Spleen (tissue), 13 donors: ENCODE measurements at places on chromosomes 5 and 9. TPM values are rescaled to one million over a fixed set of nuclear protein-coding genes. Genes with fewer than 3 reads are reported as not detected.

EPB41L4B gene
- total RNA-seq = not detected

SLC34A3 gene
- not detected for total RNA-seq

EIF4E1B gene
- total RNA-seq = not detected

- no peak for DNase-seq
Measured at GRCh38 chr9:107039542-107039941, 176.6 kb downstream of the ZNF462 start.

- no peak for DNase-seq
Measured at GRCh38 chr9:87873607-87874303, 8.9 kb upstream of the SPATA31E1 start.

DNA sequence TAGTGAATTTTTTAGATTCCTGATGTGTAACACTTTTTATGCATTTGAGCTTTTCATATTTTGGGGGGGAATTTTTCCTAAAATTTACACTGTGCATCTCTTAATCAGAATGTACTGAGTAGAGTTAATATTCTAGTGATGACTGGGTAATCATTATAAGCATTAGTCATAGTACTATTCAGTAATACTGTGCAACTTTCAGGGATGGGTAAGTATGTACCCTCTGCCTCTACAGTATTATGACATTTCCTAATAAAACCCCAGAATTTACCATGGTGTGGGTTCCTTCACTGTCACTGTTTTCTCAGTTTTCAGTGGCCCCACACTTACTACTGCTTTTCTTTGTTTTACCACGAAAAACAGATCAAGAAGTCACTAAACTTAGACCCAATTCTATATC, 2.8 kb upstream of the CMYA5 start:
- no peak for DNase-seq

DNA sequence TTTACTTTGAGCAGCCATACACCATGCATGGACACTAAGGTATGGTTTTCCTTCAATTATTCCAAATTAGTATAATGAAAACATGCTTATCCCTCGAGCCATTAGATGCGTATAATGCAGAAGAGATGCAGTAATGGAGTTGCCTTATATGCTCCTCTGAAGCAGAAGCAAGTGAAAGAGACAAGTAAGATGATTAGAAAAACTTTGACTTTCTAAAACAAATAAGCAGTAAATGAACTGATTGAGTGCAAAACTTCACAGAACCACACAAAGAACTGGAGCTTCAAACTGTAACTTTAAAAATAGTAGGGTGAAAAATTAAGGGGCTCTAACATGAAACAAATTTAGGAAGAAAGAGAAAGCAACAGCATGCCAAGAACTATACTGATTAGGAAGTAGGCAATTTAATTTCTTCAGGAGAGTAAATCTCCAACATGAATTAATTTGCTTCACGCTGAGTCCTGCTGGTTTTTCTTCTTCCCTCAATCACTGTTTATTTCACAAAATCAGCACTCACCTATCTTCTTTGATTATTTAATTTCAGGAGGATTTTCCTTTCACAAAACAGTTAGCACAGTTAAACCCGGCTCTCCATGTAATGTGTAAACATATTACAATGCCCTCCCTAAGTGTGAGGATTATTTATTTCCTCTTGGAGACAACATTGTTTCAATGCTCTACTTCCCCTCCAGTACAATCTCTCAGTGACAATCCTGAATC, 90.3 kb upstream of the PAM start:
- no peak for DNase-seq

DNA sequence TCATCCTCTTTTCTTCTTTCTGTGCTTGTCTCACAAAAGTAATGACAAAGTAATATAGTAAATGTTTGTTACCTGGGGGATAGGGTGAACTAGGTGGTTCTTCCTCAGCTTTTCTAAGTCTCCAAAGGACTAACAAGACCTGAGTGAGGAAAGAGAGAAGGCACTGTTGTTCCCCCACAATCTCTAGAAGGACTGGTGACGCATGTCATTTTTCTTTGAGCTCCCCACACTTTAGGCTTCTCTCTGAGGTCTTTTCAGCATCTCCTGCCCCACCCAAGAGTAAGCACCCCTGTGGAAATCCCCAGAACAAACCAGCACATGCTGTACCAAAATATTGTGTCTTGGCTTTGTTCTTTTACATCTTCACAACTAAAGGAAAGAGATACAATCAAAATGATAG, 2.4 kb upstream of the IL7R start:
- no peak for DNase-seq

DNA sequence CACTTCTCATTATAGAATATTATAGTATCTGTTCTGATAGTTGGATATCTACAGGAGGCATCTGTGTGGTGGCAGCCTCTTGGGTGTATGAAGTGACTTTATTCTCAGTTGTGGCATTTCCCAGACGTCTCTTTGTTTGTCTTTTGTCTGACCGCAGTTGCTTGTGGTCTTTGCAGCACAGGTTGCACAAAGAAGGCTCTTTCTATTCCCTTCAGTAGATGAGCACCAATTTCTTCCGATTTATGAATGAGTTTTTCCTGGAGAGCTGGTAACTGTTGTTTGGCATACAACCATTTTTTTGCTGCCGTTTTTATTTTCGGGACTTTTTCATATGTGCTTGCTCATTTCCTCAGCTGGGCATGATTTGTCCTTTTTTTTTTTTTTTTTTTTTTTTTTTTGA, 56.4 kb upstream of the MYO10 start:
- no peak for DNase-seq

- no peak for DNase-seq
Measured at GRCh38 chr9:93226819-93227218, 42.9 kb downstream of the WNK2 start.

- DNase-seq = no peak
Measured at GRCh38 chr5:38642189-38642911, 85.9 kb upstream of the LIFR start.
